Mesothelial cell of epicardium (in vitro differentiated cells): ENCODE measurements at places on chromosomes 12 and 14.

GRCh38 chr14:36227344-36227743, 50.8 kb upstream of the PTCSC3 start:
- DNase-seq: no peak
- H3K27ac ChIP-seq: no peak overlapping the region
- H3K4me3 ChIP-seq: no peak overlapping the region
- no peaks in the 10 kb centered on the region for H3K36me3 ChIP-seq
- peaks cover 13% of the 10 kb centered on the region for H3K27me3 ChIP-seq

DNA sequence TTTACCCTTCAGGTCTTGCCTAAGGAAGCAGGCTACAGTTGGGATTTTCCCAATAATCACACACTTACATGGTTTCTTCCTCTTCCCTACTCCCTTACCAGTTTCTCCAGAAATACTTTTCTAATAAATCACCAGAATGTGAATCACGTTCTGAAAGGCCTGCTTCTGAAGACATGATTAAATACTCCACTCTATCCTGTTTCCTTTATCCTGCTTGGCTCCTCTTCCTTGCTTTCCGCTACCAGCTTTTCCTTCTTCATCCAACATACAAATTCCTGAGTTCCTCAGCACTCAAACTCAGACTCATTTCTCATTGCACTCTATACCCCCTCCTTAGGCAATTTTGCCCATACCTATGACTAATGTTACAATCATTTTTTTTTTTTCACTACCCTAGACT, 118.3 kb downstream of the MGAT4C start:
- H3K27me3 ChIP-seq: no peaks in the 10 kb centered on the region
- H3K36me3 ChIP-seq: no peaks in the 10 kb centered on the region
- no peak for DNase-seq
- H3K4me3 ChIP-seq: no peak overlapping the region
- peak overlapping the region; percentile 7 for H3K27ac ChIP-seq
- peaks cover 45% of the 10 kb centered on the region for H3K4me1 ChIP-seq

GRCh38 chr14:75982266-75983018, 647 bp upstream of the TGFB3 start:
- H3K4me3 ChIP-seq: peak overlapping the region; percentile 72
- H3K27ac ChIP-seq: peak overlapping the region; percentile 94
- DNase-seq: peak; percentile 93

GRCh38 chr12:12004524-12004923, 66.2 kb upstream of the BCL2L14 start:
- H3K4me1 ChIP-seq: no peaks in the 10 kb centered on the region
- no peaks in the 10 kb centered on the region for H3K36me3 ChIP-seq
- H3K27ac ChIP-seq: no peak overlapping the region
- no peaks in the 10 kb centered on the region for H3K27me3 ChIP-seq

GRCh38 chr14:67674480-67675218, at the start of gene VTI1B:
VTI1B (minus strand) TSS chr14:67674632; CDS start chr14:67674489, 143 bp downstream.
- peaks cover 14% of the 10 kb centered on the region for H3K4me1 ChIP-seq
- no peaks in the 10 kb centered on the region for H3K27me3 ChIP-seq
- peak within 1 kb of the TSS; percentile 96 for H3K4me3 ChIP-seq
- H3K36me3 ChIP-seq: peaks cover 5% of the 10 kb centered on the region
- H3K27ac ChIP-seq: peak within 1 kb of the TSS; percentile 99

DNA sequence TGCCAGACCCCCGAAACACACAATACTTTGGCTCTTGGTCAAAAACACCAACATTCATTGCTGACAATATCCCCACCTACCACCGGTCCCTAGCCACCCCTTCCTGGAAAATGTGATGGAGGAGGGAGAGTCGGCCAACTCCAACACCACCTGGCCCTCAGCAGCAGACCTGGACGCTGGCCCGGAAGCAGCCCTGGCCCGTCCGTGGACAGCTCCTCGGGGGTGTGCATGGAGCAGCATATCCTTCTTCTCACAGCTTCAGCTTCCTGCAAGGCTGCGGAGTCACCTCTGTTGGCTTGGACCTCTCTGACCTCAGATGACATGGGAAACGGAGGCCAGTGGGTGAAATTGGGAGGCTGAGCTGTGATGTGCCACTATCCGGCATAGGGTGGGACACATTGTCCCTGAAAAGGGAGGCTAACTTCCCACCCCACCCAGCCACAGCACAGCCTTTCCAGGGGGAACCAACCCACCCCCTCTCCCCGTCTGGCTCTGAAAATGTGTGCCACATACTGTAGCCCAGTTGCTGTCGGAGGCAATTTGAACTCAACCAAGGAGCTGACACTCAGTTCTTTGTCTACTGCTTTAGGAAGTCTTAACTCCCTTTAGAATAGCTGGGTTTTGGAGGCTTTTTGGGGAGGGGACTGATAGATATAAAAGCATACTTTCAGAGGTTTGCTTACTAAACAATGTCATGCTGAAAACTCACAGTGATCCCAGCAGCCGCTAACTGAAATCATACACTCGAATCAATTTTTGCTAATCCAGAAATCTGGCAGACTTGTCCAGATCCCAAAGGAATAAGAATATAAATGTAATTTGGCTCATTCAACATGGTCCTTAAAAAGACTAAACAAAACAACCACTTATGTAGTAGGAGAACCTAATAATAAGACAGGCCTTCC, 43.1 kb upstream of the LTA4H start:
- H3K4me1 ChIP-seq: no peaks in the 10 kb centered on the region
- no peaks in the 10 kb centered on the region for H3K36me3 ChIP-seq
- no peak overlapping the region for H3K4me3 ChIP-seq
- no peak overlapping the region for H3K27ac ChIP-seq
- DNase-seq: no peak
- H3K27me3 ChIP-seq: no peaks in the 10 kb centered on the region

DNA sequence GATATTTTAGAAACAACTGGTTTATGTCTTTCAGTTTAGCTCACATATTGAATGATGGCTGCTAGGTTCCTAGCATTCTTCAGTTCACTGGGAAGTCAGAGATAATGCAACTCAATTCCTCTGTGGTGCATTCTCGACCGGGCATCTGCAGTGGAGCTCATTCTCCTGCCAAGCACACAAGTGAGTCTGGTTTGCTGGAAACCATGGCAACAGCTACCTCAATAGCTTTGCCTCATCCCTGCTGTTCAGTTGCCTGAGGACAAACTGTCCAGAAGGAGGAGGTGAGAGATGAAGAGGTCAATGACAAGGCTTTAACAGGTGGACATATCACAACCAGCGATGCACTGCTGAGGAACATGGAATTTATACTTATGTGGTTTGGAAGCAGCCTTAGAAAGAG, 816.9 kb downstream of the AACS start:
- no peaks in the 10 kb centered on the region for H3K36me3 ChIP-seq
- no peak overlapping the region for H3K27ac ChIP-seq

DNA sequence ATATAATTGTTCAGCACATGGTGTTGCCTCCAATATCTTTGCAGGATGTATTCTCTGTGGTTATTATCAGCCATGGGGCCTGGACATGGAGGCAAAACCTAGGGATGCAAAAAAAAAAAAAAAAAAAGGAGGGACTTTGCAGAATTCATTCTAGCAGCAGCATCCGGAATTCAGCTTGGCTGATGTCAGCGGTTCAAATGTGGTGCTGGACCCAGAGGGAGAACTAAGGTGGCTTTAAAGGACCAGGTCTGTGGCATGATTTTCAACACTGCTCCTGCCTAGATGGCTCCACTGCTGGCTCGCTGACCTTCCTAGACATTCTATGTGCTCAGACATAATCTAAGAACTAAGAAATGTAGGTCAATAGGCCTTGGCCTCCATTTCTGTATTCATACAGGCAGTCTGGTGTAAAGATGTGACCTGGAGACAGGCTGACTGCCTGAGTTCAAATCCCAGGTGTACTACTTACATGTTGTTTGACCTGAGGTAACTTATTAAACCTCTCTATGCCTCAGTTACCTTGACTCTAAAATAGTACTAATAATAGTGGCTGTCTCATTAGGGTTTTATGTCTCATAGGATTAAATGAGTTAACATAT, 108.6 kb downstream of the PPM1A start:
- H3K36me3 ChIP-seq: no peaks in the 10 kb centered on the region
- H3K4me3 ChIP-seq: no peak overlapping the region
- no peaks in the 10 kb centered on the region for H3K27me3 ChIP-seq
- no peak overlapping the region for H3K27ac ChIP-seq
- H3K4me1 ChIP-seq: peaks cover 11% of the 10 kb centered on the region

GRCh38 chr14:92513966-92514843, 624 bp downstream of the RIN3 start:
- DNase-seq: no peak
- H3K27ac ChIP-seq: no peak overlapping the region
- peaks cover 9% of the 10 kb centered on the region for H3K4me1 ChIP-seq
- H3K4me3 ChIP-seq: peak overlapping the region; percentile 78

- peaks cover 48% of the 10 kb centered on the region for H3K36me3 ChIP-seq
- H3K27me3 ChIP-seq: no peaks in the 10 kb centered on the region
- H3K4me3 ChIP-seq: no peak overlapping the region
- H3K4me1 ChIP-seq: no peaks in the 10 kb centered on the region
- DNase-seq: no peak
Observed at GRCh38 chr12:76804435-76804976, 40.6 kb downstream of the ZDHHC17 start.

DNA sequence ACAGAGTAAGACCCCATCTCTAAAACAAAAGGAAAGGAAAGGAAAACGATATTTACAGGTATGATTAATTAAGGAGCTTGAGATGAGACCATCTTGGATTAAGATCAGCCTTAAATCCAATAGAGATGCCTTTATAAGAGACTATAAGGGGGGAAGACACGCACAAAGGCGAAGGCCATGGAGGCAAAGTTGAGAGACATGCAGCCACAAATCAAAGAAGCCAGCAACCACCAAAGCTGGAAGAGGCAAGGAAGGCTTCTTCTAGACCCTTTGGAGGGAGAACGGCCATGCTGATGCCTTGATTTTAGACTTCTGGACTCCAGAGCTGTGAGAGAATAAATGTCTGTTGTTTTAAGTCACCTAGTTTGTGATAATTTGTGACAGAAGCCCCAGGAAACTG, 39.6 kb upstream of the MED13L start:
- DNase-seq: no peak
- peaks cover 41% of the 10 kb centered on the region for H3K4me1 ChIP-seq
- no peak overlapping the region for H3K4me3 ChIP-seq
- H3K27me3 ChIP-seq: peaks cover 1% of the 10 kb centered on the region
- no peaks in the 10 kb centered on the region for H3K36me3 ChIP-seq
- H3K27ac ChIP-seq: no peak overlapping the region

DNA sequence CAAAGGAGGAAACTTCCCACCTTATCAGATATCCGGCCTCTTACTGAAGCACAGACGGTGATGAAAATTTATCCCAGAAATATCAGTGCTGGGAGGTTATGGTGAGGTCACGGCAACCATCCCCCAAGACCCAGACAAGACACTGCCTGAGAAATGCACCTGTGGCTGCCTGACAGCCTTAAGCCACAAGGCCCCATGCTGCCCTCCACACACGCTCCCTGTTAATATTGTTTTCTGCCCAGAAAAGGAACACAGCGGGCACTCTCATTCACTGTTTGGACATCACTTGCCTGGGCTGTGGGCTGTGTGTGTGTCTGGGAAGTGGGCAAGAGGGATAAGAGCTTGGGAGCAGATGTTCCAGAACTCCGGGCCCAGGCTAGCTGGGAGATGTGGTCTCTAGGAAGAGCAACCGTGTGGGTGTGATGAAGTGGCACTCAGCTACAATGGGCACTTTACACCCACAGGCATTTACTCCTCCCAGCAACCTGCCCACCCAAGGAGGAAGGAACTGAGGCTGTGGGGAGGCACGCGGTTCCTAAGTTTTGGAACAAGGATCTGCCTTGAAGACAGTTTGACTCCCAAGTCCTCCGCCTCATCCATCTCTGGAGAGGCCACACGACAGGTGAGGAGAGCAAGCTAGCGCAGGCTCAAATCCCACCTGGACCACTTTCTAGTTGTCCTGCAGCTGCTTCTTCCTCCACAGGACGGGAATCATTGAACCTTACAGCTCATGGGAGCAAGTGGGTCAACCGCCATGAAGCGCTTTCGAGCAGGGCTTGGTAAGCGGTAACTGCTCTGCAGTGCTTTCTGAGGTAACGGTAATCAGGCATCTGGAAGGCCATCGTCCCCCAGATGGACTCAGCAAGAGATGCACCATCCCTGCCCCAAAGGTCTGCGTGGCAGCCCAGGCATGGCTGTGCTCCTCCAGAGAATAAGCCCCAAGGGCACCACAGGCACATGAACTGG, 91.4 kb downstream of the CHGA start:
- H3K4me1 ChIP-seq: peaks cover 36% of the 10 kb centered on the region
- peak overlapping the region; percentile 70 for H3K27ac ChIP-seq
- no peak for DNase-seq
- H3K27me3 ChIP-seq: no peaks in the 10 kb centered on the region

- no peaks in the 10 kb centered on the region for H3K4me1 ChIP-seq
- H3K27ac ChIP-seq: no peak overlapping the region
- H3K27me3 ChIP-seq: no peaks in the 10 kb centered on the region
- no peak for DNase-seq
- H3K36me3 ChIP-seq: peaks cover 4% of the 10 kb centered on the region
Observed at GRCh38 chr12:88615490-88615889, 35.2 kb upstream of the KITLG start.

DNA sequence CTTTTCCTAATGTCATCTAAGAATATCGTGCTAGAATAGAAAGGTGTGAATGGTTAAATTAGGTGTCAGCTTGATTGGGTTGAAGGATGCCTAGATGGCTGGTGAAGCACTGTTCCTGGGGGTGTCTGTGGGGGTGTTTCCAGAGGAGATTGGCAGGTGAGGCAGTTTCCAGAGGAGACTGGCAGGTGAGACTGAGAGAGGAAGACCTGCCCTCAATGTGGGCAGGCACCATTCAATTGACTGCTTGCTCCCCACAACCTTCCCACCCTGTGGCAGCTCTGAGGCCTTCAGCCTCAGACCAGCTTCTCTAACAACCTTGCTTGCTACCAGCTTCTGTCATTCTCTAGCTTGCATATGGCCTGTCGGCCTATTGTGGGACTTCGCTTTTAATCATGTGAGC, 9.2 kb downstream of the RNASE9 start:
- no peak overlapping the region for H3K4me3 ChIP-seq
- no peaks in the 10 kb centered on the region for H3K27me3 ChIP-seq
- H3K36me3 ChIP-seq: no peaks in the 10 kb centered on the region
- peaks cover 2% of the 10 kb centered on the region for H3K4me1 ChIP-seq
- H3K27ac ChIP-seq: no peak overlapping the region

- no peak for DNase-seq
- H3K36me3 ChIP-seq: no peaks in the 10 kb centered on the region
- no peaks in the 10 kb centered on the region for H3K27me3 ChIP-seq
- H3K4me1 ChIP-seq: peaks cover 24% of the 10 kb centered on the region
- no peak overlapping the region for H3K4me3 ChIP-seq
- H3K27ac ChIP-seq: no peak overlapping the region
Observed at GRCh38 chr14:70898111-70898745, 9.0 kb upstream of the PCNX1 start.

GRCh38 chr12:4027412-4027811, 154.2 kb upstream of the PARP11 start:
- H3K4me3 ChIP-seq: no peak overlapping the region
- H3K27ac ChIP-seq: no peak overlapping the region
- H3K36me3 ChIP-seq: no peaks in the 10 kb centered on the region
- H3K27me3 ChIP-seq: no peaks in the 10 kb centered on the region

DNA sequence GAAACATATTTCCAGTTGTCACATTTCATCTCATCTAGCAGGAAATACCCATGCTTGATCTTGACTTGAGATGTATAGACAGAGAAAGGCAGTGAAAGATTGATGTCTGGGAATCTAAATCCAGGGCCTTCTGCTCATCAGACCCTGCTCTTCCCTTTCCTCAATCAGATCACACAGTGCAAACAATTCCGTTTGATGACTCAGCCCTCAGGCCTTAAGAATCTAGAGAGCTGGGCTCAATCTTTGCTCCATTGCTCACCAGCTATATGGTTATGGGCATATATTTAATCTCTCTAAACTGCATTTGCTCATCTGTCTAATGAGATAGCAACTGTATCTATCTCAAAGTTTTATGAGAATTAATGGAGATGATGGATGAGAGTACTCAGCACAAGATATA, 201.8 kb upstream of the CCDC196 start:
- DNase-seq: no peak
- H3K27me3 ChIP-seq: no peaks in the 10 kb centered on the region
